Activated CD4-positive, alpha-beta T cell treated with anti-CD3 and anti-CD28 coated beads, Interleukin-2, Interleukin-6, amounts not matched to agents 100 ng/mL and 50 ng/mL, durations not matched to agents 16 hours and 8 hours (primary cell): ENCODE measurements at places on chromosomes 1 and 21.

DNA sequence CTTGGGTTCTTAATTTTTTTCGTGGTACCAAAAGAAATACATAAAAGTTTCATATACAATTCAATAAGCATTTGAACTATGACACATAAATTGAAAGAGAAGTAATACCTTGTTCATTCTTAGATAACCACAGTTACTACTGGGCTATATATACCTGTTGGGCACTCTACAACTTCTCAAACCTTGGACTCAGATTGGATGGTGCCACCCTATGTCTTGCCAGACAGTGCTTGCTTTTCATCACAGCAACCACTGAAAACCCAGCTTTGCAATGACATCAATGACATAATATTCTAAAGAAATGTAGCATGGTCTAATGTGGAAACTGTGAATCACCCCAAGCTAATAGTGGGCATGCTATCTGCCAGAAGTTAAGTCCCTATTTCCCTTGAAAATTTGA, 62.8 kb upstream of the DPH5 start:
- no peak for DNase-seq

DNA sequence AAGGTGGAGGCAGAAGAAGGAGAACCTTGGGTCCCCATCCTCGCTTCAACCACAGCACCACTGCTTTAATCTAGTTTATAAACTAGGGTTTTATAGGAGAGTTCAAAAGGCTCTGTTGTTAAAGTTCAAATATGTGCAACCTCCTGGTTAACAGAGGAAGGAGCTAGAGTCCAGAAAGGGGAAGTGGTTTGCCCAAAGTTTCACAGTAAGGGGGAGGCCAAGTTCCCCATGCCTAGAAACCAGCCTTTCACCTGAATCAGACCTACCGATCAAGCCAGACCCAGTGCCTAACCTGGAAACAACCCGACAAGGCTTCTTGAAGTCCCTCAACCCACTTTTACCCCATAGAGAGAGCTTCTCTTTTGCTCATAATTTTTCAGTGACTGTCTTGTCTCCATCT, 106.5 kb downstream of the PLPP3 start:
- no peak for DNase-seq

- no peak for DNase-seq
These were observed 16.4 kb downstream of the EPHA10 start for GRCh38 chr1:37748565-37748964.

GRCh38 chr1:212421165-212421564, 6.5 kb upstream of the PACC1 start:
- no peak for DNase-seq

GRCh38 chr21:32212116-32212515, 66.7 kb downstream of the MIS18A start:
- no peak for DNase-seq

- DNase-seq = no peak
These were observed 4.3 kb downstream of the XPR1 start for GRCh38 chr1:180636138-180636537.

GRCh38 chr1:233105225-233105624, 154.8 kb downstream of the NTPCR start:
- DNase-seq = no peak

- no peak for DNase-seq
These were observed 1.0 kb upstream of the ZFYVE9 start for GRCh38 chr1:52140633-52141512.

GRCh38 chr1:59359325-59359724, 62.4 kb downstream of the FGGY start:
- DNase-seq = no peak

GRCh38 chr1:24481101-24481500, 21.5 kb upstream of the RCAN3 start:
- peak; percentile 73 for DNase-seq

GRCh38 chr1:16315437-16315836, 36.8 kb downstream of the FBXO42 start:
- DNase-seq = no peak

DNA sequence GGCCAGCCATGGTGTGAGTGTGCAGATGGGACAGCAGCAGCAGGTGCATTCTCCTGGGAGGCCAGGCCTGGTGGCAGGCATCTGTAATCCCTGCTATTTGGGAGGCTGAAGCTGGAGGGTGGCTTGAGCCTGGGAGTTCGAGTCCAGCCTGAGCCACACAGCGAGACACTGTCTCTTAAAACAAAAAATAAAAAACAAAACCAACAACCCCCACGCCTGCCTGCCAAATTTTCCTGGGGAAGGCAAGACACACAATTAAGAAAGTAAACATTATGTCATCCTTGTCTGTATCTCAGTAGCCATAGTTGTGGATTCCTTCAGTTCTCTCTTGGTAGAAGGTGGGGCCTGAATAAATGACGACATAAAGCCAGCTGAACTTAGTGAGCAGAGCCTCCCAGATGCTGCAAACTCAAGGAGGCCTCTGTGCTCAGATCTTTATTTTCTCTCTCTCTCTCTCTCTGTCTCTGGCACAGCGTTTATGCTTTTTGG, 57.6 kb upstream of the CD34 start:
- no peak for DNase-seq

DNA sequence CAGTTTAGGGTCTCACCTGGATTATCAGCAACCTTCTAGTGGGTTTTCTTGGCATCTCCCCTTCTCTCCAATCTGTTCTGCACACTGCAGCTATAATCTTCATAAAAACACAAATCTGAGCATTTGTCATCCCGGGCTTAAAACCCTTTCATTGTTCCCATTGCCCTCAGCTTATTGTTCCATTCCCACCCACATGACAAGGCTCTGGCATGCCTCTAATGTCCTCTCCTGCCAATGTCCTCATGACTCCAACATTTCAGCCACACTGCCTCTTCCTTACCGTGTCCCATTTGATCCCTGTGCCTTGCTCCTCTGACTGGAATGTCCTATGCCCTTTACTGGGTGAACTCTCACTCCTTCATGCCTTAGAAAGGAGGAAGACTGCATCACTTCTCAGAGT, 7.5 kb upstream of the DPH2 start:
- no peak for DNase-seq

DNA sequence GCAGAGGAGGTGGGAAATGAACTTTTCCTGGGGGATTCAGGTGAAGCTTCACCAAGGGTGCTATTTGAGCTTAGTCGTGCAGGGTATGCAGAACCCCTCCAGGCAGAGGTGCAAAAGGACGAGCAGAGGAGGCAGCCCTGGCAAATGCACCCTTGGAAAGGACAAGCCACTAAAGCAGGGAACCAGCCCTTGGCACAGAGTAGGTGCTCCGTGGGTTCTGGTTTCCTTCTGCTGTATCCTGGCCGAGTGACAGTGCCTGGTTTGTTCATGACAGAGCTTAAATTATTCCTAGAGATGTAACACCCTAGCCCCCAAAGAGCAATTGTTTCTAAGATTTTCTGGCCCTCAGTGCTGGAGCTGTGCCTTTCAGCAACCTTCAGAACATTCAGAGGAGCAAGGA, 73.4 kb upstream of the SYT6 start:
- DNase-seq = no peak

- DNase-seq = no peak
These were observed 2.7 kb downstream of the ETV3L start for GRCh38 chr1:157096881-157097280.

GRCh38 chr1:65289449-65289848, 19.9 kb upstream of the DNAJC6 start:
- DNase-seq = peak; percentile 57

GRCh38 chr1:92118826-92119225, 38.7 kb downstream of the BTBD8 start:
- no peak for DNase-seq

GRCh38 chr1:198543670-198544260, 3.3 kb upstream of the ATP6V1G3 start:
- DNase-seq = no peak

GRCh38 chr1:84283381-84283780, 18.1 kb upstream of the SAMD13 start:
- no peak for DNase-seq

- no peak for DNase-seq
These were observed 104.8 kb downstream of the HLX start for GRCh38 chr1:220983877-220984635.

DNA sequence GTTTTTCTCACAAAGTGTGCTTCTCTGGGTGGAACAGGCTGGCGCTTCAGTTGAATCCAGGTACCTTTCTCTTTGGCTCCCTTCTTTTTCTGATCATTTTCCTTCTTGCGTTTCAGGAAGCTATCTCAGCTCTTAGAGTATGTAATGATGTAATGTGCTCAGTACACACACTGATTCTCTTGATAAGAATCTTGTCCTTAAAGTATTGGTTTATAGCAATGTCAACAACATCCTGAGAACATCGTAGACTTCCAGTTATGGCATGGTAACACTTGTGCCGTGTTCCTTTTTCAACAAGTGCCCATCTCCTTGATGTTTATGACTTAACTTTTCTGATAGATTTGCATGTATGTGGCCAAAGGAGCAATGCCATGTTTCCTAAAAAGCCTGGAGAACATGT, 11.7 kb upstream of the ABCD3 start:
- no peak for DNase-seq

GRCh38 chr1:17566417-17566816, 26.9 kb downstream of the ARHGEF10L start:
- DNase-seq = no peak

DNA sequence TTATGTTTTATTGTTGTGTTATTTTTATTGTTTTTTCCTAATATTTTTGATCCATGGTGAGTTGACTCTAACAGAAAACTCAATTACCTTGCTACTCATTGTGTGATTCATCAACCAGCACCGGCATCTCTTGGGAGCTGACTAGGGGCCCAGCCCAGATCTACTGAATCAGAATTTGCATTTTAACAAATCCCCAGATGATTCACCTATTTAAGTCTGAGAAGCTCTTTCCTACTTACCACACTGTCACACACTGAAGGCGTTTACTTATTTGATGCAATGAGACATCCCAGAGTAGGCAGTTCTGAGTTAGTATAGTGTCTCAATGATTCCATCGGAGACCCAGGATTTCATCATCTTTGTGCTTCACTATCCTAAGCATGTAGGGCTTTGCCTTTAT, 416.6 kb downstream of the RWDD3 start:
- DNase-seq = no peak

DNA sequence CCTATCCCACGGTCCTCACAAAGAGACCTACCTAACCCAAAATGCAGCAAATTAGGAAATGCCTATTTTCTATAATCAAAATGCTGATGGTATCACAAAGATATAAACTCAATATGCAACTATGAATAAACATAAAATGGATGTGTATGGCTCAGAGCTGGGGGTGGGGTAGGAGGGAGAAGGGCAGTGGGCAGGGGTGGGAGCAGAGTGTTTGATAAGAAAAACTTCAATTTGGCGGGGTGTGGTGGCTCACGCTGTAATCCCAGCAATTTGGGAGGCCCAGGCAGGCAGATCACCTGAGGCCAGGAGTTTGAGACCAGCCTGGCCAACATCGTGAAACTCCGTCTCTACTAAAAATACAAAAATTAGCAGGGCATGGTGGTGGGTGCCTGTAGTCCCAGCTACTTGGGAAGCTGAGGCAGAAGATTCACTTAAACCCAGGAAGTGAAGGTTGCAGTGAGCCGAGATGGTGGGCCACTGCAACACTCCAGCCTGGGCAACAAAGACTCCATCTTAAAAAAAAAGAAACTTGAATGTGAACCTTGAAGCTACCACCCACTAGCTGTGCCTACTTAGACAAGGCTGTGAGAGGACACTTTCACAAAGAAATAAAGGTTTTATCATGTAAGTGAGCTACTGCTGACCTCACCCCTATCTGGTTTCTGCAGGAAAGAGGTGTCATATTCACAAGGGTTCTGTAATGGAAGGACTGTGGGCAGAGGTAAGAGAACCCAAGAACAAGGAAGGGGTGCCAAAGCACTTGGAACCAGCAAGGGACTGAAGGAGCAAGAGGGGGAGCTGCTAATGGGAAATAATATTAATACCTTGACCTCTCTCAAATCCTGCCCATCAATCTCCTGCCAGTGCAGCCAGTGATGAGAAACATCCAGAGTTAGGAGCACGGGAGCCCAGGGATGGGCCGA, 53.0 kb downstream of the HLCS start:
- DNase-seq = no peak

GRCh38 chr1:244349103-244349531, 102.6 kb downstream of the ADSS2 start:
- DNase-seq = no peak

DNA sequence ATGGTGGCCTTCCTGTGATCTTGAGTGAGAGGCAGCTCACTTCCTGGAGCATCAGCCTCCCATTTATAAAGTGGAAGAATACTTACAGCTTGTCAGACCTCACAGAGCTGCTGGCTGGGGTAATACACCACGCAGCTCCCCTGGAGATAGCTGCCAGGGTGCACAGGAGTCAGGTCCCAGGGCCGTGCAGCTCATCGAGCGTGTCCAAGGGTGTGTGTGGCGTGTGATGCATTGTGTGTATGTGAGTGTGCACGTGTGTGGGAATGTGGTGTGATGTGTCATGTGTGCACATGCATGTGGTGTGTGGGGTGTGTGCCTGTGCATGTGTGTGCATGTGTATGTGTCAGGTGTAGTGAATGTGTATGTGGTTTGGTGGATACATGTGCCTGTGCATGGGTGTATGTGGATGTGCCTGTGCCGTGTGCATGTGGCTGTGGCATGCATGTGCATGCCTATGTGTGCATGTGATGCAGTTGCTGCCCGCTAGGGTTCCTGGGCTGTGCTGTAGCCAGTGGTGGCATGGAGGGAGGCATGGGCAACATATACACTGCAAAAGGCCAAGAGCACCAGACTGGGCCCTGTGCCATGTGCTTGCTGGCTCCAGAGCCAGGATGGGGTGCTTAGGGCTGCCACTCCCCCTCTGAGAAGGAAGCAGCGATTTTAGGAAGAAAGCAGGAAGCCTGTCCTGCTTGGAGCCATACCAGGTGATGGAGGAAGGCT, 24.6 kb downstream of the WNT3A start:
- DNase-seq = no peak

GRCh38 chr1:2912424-2913061, 108.7 kb upstream of the ACTRT2 start:
- no peak for DNase-seq

GRCh38 chr1:181675091-181675917, 192.0 kb downstream of the CACNA1E start:
- no peak for DNase-seq

DNA sequence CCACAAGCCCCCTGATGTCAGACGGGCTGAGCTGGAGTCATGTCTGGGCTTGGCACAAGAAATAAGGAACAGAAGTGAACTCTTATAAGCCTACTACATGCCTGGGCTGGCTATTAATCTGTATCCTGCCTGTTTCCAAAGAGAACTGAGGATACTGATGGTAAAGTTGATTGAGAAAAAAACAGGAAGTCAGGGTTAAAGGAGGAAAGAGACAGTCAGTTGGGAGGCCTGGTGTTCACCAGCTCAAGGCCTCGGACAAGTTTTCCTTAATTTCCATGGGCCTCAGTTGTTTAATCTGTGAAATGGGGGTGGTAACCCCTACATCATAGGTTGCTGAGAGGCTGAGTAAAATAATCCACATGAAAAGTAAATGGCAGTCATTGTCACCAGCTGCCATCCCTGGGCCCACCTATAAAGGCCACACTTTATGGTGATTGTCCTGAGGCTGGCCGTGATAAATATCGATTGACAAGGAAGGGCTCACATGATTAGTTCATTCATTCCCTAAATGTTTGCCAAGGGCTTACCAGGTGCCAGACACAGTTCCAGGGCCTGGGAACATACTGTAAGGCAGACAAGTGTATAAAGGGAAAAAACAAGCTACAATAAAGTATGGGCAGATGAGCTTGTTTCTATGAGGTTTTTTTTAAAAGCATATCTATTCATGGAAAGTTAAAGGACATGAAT, 2.8 kb downstream of the ALDH4A1 start:
- no peak for DNase-seq
